Bronchial epithelial cell (primary cell): ENCODE measurements at places on chromosomes 13 and 19. TPM values are rescaled to one million over a fixed set of nuclear protein-coding genes. Genes with fewer than 3 reads are reported as not detected.

Gene TCF3
- 68.2 and 84.5 TPM in 2 replicates for total RNA-seq

DNA sequence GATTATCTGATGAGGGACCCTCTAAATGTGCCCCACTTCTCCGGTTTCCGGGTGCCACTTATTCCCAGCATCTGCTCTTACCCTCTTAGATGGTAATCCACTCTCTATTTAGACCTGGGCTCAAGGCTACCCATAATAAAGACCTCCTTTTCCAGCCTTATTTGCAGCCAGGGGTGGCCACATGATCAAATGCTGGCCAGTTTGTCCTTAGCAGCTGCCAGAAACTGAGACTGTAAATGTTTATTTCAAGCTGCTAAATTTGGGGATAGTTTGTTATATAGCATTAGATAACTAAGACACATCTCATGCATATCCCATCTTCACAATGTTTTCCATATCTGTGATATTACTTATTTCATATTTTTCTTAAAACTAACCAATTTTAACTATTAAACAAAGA lies 10.1 kb downstream of the THAP8 start:
- no peak for DNase-seq

- DNase-seq, result no peak
Observed at GRCh38 chr13:73466561-73466960, 407.8 kb downstream of the KLF5 start.

DNA sequence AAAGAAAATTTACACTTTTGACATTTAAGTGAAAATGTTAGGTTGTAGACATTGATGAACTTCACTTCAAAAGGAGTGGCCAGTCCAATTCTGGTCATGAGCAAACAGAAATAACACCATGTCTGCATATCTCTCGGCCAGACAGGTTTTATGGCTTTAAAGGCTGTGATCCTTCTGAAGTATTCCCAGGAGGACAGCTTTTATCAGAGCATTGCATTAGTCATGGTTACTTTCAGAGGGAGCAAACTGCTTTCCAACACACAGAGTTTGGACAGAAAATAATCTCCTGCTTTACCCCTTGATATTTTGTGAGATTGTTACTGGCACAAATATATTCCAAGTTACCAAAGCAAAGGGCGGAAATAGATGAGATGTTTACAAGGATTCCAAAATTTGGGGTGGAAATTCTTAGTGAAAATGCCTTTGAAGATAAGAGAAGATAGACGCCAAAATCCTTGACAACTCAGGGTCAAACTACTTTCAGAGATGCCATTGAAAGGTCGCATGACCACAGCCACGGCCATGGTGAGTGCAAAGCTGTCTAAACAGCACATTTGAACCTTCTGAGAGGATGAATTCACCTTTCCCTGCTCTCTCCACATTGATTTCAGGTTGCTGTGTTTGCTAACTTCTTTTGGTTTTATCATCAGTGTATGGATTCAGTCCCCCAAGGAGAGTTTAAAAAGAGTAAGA lies 584.5 kb upstream of the SGCG start:
- no peak for DNase-seq

Gene LPAR2
- total RNA-seq, result 5.5 and 5.6 TPM in 2 replicates

DNA sequence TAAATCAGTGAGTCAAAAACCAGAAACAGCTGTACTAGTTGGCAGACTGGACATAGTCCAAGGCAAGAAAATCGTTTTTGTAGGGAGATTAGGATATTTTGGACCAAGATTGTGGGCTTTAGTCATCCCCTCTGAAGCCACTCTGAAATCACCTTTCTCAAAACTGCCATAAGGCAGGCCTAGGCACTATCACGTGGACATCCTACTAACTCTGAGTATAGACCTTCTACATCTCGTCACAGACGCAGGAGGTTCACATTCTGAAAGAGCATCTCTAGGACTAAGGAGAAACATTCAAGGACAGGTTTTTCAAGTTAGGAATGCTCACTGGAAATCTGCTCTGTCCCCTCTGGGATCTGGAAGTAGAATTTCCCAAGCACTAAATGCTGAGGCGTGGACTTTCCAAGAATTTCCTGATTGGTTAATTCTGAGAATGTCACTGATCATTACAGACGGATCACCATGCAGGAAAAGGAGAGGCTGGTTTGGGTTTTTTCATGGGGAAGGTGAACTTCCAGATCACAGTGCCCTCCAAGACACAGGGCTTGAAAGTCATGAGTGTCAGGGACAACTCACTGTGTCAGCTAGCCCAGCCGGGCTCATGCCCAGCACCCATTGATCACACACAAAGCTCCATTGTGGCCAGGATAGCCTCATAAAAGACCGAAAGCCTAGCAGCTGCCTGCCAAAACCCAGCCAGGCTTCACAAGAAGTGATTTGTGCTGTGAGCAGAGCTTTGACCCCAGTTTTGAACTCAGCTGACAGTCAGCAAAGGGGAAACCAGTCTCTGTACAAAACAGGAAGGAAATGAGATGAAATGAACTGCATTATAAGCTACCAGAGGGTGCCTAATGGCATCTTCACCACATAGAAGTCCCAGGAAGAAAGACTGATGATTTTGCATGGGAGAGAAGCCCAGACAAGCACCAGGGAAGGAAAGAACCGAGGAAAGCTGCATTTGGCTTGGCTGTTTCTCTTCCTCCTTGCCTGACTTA lies 2.7 kb upstream of the RUBCNL start:
- no peak for DNase-seq

DNA sequence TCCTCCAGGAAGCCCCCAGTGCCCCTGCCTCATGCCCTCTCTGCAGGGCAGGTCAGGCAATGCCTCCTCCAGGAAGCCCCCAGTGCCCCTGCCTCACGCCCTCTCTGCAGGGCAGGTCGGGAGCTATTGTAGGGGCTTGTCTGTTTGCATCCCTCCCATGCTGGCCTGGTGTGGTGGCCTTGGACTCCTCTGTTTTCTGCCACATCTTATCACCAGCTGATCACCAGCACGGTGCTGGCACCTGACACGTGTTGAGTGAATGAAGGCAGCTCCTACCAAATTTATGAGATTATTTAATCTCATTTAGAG lies 51.5 kb upstream of the C13orf46 start:
- no peak for DNase-seq

Gene AP1M2
- 114 and 135 TPM in 2 replicates for total RNA-seq

Gene FSD1
- 0.13 and 0.26 TPM in 2 replicates for total RNA-seq

- DNase-seq, result no peak
Observed at GRCh38 chr19:791567-792305, 5.5 kb upstream of the PTBP1 start.

Gene C5AR1
- under 0.01 and 1.0 TPM in 2 replicates for total RNA-seq

Gene LILRB2
- not detected in 2 replicates for total RNA-seq

GRCh38 chr19:28468701-28469459 lies 744.1 kb downstream of the UQCRFS1 start:
- DNase-seq, result no peak

GRCh38 chr13:66933994-66934393 lies 296.1 kb downstream of the PCDH9 start:
- DNase-seq, result peak; percentile 99

Gene CALR
- 1,002 and 1,570 TPM in 2 replicates for total RNA-seq

GRCh38 chr13:109762791-109763190 lies 23.6 kb downstream of the IRS2 start:
- DNase-seq, result no peak

- no peak for DNase-seq
Observed at GRCh38 chr19:49775742-49776370, 9.1 kb downstream of the AP2A1 start.
